ENCODE measurements at places on chromosomes 1 and 21.

DNA sequence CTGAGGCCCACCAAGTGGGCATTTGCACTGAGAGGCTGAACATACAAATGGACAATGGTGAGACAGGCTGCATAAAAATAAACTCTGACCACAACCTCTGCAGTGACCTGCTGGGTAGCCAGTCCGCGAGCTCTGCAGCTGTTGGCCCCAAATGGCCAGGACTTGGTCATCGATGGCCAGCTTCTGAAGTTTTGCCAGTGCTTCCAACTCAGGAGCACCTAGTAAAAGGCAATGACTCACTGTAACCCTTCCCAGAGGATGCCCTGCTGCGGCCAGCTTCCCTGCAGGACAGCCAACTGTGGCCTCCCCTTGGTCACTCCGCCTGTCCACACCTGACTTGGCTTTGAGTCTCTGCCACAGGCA, 185.4 kb downstream of the DYRK1A start:
- DNase-seq: no peak

DNA sequence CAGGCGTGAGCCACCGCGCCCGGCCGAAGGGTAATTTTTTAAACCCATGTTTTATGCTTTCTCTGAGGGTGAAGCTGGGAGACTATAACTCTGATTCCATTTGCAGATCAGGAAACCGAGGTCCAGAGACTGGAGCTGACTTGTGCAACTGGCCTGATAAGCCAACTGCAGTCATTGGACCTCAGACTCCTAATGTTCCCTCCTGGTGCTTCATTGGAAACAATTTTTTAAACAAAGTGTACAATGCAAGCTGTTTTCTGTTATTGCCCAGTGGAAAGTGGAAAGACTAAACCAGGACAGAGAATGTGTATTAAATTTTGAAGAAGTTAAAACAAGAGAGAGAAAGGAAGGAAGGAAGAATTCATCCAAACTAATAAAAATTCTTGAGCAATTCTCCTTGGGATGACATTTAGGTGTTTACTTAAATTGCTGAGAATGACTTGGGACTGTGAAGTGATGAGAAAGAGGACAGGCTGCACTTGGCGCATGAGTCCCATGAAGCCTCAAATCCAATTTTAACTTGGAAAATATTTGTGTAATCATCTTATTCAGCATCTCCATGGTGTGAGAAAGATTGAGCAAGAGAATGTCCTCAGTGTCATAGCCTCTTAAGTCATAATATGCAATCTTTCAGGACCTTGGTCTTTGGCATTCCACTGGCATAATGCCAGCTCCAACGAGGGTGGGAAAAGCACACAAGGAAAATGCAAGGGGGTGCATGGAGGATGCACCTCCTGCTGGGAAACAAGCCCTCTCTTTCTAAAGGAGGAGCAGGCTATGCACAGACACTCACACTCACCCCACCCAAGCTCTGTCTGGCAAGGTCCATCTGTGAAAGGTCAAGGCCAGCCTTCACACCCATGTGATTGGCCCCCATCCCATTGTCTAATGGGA, 342.0 kb downstream of the SIPA1L2 start:
- no peak for DNase-seq

- DNase-seq: no peak
These were observed 256.3 kb upstream of the DUSP10 start for GRCh38 chr1:221998186-221998612.

- DNase-seq: no peak
These were observed 58.6 kb upstream of the NBPF3 start for GRCh38 chr1:21381354-21381753.

GRCh38 chr1:51897699-51898031, 19.1 kb upstream of the NRDC start:
- DNase-seq: no peak

GRCh38 chr1:181416268-181416860, 67.0 kb upstream of the CACNA1E start:
- no peak for DNase-seq

- DNase-seq: no peak
These were observed 7.4 kb upstream of the HYI start for GRCh38 chr1:43460988-43461693.

DNA sequence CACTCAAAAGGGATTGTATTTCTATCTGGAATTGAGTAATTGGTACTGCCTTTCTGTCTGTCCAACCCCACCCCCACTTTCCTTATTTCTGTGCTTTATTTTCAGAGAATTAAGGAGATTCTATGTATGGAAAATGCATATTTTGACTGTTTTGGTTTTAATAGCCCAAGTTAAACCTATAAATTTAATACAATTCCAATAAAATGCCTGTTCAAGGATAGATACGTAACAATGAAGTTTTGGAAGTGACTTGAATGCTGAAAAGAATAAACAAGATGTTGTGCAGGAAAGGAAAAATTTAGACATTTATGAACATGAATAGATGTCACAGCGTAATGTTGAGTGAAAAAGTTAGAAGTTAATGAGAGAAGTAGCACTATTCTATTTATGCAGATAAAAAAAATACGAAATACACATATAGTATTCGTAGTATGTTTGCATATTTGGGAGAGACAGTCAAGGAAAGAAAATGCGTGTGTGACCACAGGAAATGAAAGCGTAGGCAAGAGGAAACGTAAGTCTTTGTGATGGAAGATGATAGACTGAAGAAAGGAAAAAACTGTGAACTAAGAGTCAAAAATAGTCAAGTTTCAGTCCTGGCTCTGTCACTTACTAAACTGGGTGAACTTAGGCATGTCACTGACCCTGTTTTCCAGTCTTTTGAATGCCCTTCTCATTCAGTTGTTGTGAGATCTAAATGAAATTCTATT, 62.1 kb downstream of the MEF2D start:
- DNase-seq: no peak

- peak; percentile 90 for DNase-seq
These were observed 37.4 kb upstream of the SLC30A1 start for GRCh38 chr1:211616231-211616964.

Measured in G401 (cell line).